ENCODE measurements at places on chromosomes 12 and 14.
A peak's percentile ranks its signal among the peaks of the same experiment; 100 is the strongest.

GRCh38 chr12:6883683-6884082, 10.6 kb upstream of the SPSB2 start:
- DNase-seq, result no peak
- no peak overlapping the region for H3K4me3 ChIP-seq
- no peak overlapping the region for H3K27ac ChIP-seq
- no peaks in the 10 kb centered on the region for H3K27me3 ChIP-seq
- no peaks in the 10 kb centered on the region for H3K4me1 ChIP-seq

GRCh38 chr14:51993285-51993920, 4.1 kb downstream of the RTRAF start:
- H3K4me3 ChIP-seq, result peak overlapping the region; percentile 16
- peaks cover 47% of the 10 kb centered on the region for H3K4me1 ChIP-seq
- no peak for DNase-seq
- H3K27ac ChIP-seq, result peak overlapping the region; percentile 0
- peaks cover 40% of the 10 kb centered on the region for H3K36me3 ChIP-seq
- no peaks in the 10 kb centered on the region for H3K27me3 ChIP-seq

- H3K4me1 ChIP-seq, result peaks cover 2% of the 10 kb centered on the region
- no peak overlapping the region for H3K4me3 ChIP-seq
- DNase-seq, result no peak
- H3K36me3 ChIP-seq, result no peaks in the 10 kb centered on the region
Observed at GRCh38 chr12:593396-594270, 69.6 kb downstream of the NINJ2 start.

- no peak overlapping the region for H3K4me3 ChIP-seq
- peaks cover 4% of the 10 kb centered on the region for H3K27me3 ChIP-seq
- H3K36me3 ChIP-seq, result no peaks in the 10 kb centered on the region
Observed at GRCh38 chr12:6049587-6049986, 74.9 kb downstream of the VWF start.

DNA sequence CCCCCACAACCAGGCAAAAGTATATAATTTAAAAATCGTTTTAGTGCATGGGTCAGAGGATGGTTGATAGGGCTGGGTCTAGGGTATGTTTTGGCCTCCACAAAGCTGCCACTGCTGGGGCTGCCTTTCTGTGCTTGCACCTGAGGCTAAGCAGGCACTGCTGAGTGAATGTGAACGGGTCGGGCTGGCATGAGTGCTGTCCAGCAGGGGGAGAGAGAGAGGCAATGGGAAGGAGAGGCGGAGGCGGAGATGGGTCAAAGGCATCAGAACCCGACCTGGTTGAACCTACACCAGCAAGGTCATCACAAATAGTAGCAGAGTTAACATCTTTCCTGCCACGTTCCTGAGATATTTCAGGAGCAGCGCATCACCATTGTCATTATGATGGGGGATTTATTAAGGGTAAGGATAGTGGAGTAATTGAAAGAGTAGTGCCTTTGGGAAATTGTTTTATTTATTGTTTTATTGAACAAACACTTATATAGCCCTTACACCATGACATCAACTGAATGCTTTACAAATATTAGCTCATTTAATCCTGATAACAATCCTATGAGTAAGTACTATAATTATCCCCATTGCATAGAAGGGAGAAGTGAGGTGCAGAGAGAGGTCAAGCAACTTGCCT, 5.8 kb upstream of the NRXN3 start:
- H3K36me3 ChIP-seq, result no peaks in the 10 kb centered on the region
- H3K27ac ChIP-seq, result no peak overlapping the region
- H3K4me3 ChIP-seq, result no peak overlapping the region
- no peaks in the 10 kb centered on the region for H3K4me1 ChIP-seq

GRCh38 chr12:122726080-122726558, 4.5 kb downstream of the HCAR1 start:
- peak overlapping the region; percentile 51 for H3K27ac ChIP-seq
- H3K36me3 ChIP-seq, result no peaks in the 10 kb centered on the region
- no peak for DNase-seq
- H3K4me1 ChIP-seq, result peaks cover 55% of the 10 kb centered on the region
- H3K27me3 ChIP-seq, result no peaks in the 10 kb centered on the region

- no peak overlapping the region for H3K4me3 ChIP-seq
- H3K27ac ChIP-seq, result no peak overlapping the region
- no peaks in the 10 kb centered on the region for H3K27me3 ChIP-seq
- H3K36me3 ChIP-seq, result peaks cover 16% of the 10 kb centered on the region
Observed at GRCh38 chr14:50008562-50008961, 107.8 kb downstream of the VCPKMT start.

DNA sequence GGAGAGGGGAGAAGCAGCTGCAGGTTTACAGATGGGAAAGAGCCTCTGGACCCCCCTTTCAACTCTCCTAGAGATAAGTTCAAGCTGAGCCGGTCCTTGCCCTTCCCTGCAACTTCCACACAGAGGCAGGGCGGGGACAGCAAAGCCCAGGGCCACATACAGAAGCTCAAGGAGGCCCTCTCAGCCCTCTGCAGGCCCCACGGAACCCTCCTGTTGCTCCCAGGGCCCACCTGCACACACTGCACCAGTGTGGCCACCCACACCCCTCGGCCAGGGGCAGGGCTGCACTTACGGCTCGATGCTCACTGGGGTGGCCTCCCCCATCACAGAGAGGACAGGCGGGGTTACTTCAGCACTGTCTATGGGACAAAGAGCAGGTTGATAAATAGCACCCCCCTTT, 13.0 kb upstream of the PNMA1 start:
- H3K27me3 ChIP-seq, result no peaks in the 10 kb centered on the region
- H3K36me3 ChIP-seq, result peaks cover 69% of the 10 kb centered on the region
- H3K4me3 ChIP-seq, result no peak overlapping the region
- peaks cover 43% of the 10 kb centered on the region for H3K4me1 ChIP-seq
- DNase-seq, result no peak

DNA sequence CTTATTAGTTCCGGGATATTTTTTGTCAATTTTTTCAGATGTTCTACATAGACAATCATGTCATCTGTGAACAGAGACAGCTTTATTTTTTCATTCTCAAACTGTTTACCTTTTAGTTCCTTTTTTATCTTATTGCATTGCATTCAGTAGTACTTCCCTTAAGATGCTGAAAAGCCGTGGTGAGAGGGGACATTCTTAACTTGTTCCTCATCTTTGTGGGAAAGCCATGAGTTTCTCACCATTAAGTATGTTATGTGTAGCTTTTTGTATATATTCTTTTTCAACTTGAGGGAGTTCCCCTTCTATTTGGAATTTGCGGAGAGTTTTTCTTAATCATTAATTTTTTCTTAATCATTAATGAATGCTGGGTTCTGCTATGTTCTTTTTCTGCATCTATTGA, 1727.1 kb upstream of the SEL1L start:
- no peaks in the 10 kb centered on the region for H3K27me3 ChIP-seq
- DNase-seq, result no peak
- H3K4me3 ChIP-seq, result no peak overlapping the region
- no peaks in the 10 kb centered on the region for H3K36me3 ChIP-seq

- peaks cover 8% of the 10 kb centered on the region for H3K27me3 ChIP-seq
- H3K4me1 ChIP-seq, result peaks cover 9% of the 10 kb centered on the region
- peak; percentile 9 for DNase-seq
- no peak overlapping the region for H3K27ac ChIP-seq
- H3K4me3 ChIP-seq, result no peak overlapping the region
Observed at GRCh38 chr12:70049596-70050360, 193.5 kb upstream of the CNOT2 start.

GRCh38 chr14:89767131-89767530, 187.4 kb downstream of the EFCAB11 start:
- peaks cover 3% of the 10 kb centered on the region for H3K27me3 ChIP-seq
- H3K27ac ChIP-seq, result peak overlapping the region; percentile 80
- peaks cover 20% of the 10 kb centered on the region for H3K4me1 ChIP-seq
- peak overlapping the region; percentile 40 for H3K4me3 ChIP-seq
- DNase-seq, result no peak
